Stimulated activated CD4-positive, alpha-beta T cell treated with anti-CD3 and anti-CD28 coated beads, Interleukin-1b, Interleukin-23, amount 100 ng/mL, for 1 hour (primary cell): ENCODE measurements at places on chromosomes 7 and 10.

- no peak for DNase-seq
These were observed 55.3 kb downstream of the TCAF1 start for GRCh38 chr7:143846692-143847091.

- no peak for DNase-seq
These were observed 837.8 kb upstream of the LRRN3 start for GRCh38 chr7:110253093-110253492.

GRCh38 chr7:23165316-23165715 is 16.5 kb upstream of the NUP42 start:
- no peak for DNase-seq

GRCh38 chr10:60123668-60124067 is 217.3 kb upstream of the CCDC6 start:
- no peak for DNase-seq

- no peak for DNase-seq
These were observed 9.4 kb upstream of the PRKCQ start for GRCh38 chr10:6589287-6590094.
